ENCODE measurements at places on chromosomes 5 and 9.

GRCh38 chr5:139193928-139194327 lies 4.2 kb downstream of the SIL1 start:
- DNase-seq, result no peak

- DNase-seq, result no peak
Measured at GRCh38 chr5:32585122-32585445, 273 bp upstream of the SUB1 start.

GRCh38 chr5:115335301-115335700 lies 38.8 kb upstream of the CCDC112 start:
- no peak for DNase-seq

GRCh38 chr9:22512495-22512894 lies 65.9 kb downstream of the DMRTA1 start:
- DNase-seq, result no peak

GRCh38 chr9:122039234-122039633 lies 53.9 kb downstream of the TTLL11 start:
- no peak for DNase-seq

DNA sequence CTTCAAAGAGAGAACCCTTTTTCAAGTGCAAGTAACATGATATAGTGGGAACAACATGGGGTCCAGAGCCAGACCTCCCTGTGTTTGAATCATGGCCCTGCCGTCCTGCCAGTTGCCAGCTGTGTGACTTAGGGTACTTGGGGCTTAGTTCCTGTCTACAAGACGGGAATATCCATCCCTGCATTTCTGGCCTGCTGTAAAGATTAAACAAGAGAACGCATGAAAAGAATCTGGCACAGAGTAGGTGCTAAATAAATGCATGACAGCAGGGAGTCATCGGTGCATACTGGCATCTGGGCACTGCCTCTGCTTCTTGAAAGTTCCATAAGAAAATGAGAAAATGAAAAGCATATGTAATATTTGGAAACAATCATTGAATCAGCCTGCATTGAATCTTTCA lies 77.8 kb upstream of the PRRC1 start:
- DNase-seq, result no peak

- no peak for DNase-seq
Measured at GRCh38 chr5:127892467-127893207, 189.4 kb downstream of the CCDC192 start.

- no peak for DNase-seq
Measured at GRCh38 chr5:149924486-149924885, 20.1 kb downstream of the PDE6A start.

- no peak for DNase-seq
Measured at GRCh38 chr5:68200288-68200687, 15.3 kb upstream of the PIK3R1 start.

All from CD4-positive, alpha-beta T cell treated with Interferon gamma for 1 hour (primary cell).